ENCODE measurements at places on chromosomes 6 and 20.

- DNase-seq: no peak
These were observed 399.7 kb upstream of the ADGRB3 start for GRCh38 chr6:68235326-68235784.

DNA sequence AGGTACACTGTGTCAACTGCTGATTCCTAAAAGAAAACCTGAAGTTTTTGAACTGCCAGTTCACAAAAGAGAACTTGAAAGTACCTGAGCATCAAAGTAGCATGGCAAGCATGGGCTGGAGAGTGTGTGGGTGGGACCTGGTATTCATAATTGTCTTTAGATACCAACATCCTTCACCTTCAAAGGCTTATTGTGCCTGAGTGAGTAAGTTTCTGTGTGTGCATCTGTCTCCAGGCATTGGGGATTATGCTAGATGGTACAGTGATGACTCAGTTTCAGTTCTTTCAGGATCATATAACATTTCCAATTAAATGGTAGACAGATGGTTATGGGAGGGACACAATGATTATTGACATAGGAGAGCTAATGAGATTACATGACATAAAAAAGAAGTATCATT, 238.5 kb downstream of the ZFAND3 start:
- peak; percentile 3 for DNase-seq

GRCh38 chr6:1310628-1311399, 1.1 kb upstream of the FOXQ1 start:
- no peak for DNase-seq

GRCh38 chr6:68632734-68633133, 2.3 kb upstream of the ADGRB3 start:
- no peak for DNase-seq

- no peak for DNase-seq
These were observed 22.2 kb downstream of the C20orf203 start for GRCh38 chr20:32651537-32651936.

DNA sequence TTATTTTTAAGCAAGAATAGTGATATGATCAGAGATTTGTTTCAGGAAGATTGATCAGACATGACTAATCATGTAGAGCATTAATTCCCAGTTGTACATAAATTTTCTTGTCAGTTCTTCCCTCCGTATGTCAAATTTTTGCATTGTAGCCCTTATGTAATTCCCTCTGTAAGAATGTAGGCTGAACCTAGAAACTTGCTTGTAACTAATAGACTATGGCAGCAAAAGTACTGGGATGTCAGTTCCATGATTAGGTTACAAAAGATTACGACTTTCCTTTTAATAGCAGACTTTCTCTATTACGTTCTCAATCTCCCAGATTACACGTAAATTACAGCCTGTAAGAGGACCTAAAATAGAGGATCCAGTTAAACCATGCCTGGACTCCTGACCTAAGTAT, 79.4 kb upstream of the EPHA7 start:
- DNase-seq: no peak

DNA sequence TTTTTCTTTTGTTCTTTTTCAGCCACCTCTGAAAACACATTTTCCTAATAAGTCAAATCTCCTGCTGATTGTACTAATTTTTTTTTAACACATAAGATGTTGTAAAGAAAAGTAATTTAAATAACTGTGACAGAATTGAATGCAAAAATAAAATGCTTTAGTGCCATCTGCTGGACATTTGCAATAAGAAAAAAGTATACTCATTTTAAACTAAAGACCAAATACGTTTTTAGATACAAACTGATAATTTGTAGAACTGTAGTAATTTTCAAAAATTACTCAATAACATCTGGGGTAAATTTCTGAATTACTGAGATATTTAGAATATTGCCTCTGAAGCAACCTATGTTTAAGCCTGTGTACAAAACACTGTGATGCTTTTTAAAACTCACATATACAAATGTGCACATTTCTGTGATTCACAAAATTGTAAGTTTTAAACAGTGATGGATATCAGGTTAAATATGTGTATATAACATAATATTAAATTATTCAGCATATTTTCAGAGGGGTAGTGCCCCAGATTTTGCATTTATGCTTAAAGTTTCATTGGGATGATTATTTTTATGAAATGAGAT, 198.7 kb downstream of the RIMS1 start:
- no peak for DNase-seq

DNA sequence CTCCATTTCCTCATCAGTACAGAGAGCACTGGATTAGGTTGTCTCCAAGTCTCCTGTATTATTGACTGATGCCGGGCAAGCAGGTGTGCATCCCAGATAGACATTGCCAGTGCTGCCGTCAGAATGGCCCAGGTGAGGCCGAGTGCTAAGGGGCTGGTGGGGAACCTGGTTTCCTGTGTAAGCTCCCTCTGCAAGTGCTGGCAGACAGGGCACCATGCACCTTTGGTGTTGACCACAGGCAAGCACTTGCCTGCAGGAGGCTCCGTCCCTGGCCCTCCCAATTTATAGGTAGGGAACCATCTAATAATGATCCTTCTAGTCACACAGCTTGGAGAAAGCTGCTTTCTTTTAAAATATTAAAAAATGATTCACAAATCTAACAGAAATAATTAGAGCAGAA, 747 bp downstream of the GABRR1 start:
- peak; percentile 22 for DNase-seq

GRCh38 chr6:11711003-11711983, 67.3 kb downstream of the ADTRP start:
- DNase-seq: no peak

DNA sequence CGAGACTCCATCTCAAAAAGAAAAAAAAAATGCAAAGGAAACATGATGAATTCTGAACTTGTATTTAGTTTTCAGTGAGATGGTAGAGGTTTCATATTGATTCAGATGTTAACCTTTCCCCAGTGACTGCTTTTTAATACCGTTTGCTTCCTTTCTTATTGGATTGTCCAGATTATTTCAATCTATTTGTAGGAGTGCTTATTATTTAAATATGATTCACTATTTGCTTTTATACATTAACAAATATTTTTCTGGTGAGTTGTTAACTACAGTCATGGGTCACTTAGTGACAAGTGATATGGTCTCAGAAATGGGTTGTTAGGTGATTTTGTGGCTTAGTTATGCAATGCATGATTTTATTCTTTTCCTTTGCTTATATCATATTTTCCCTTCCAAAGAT, 8.4 kb downstream of the PI3 start:
- no peak for DNase-seq

DNA sequence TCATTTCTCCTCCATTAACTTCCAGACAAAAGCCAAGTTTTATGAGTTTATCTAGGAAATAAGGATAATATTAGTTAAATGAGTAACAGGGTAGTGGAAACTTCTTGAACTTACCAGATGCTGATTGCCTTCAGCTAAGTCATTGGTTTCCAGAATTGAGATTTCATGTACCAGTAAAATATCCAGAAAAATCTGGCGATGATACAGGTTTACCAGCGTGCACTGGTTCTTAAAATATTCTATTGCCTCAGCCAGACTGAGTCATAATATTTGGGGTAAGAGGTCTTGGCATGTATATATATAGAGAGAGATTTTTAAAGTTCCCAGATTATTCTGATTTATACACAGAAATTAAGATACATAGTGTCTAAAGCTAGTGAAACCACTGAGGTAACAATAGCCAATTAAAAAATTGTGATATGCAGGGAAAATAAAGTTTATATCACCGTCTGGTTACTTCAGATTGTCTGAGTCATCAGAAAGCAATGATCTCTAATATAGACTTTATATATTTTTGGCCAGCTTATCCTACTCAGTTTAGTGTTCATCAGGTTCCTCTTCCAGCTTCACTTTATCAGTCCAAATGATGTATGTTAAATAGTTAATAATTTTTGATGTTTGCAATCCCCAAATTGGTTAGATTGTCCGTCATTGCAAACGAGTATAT, 39.5 kb upstream of the SDHAF4 start:
- no peak for DNase-seq

DNA sequence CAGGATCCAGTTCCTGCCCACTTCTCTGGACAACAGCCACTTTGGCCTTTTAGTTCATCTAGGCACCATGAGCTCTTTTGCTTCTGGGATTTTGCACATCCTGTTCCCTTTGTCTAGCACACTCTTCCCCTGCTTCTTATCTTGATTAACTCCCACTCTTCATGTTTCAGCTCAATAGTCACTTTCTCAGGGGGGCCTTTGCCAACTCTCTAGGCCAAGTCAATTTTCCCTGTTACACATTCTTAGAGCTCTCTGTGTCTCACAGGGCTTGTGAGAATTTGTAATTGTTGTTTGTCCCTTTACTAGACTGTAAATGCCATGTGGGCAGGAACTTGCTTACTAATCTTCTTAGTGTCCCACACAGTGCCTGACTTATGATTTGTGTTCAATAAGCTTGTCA, 58.1 kb upstream of the EPB41L1 start:
- no peak for DNase-seq

GRCh38 chr6:136641166-136641565, 90.9 kb upstream of the MAP7 start:
- no peak for DNase-seq

DNA sequence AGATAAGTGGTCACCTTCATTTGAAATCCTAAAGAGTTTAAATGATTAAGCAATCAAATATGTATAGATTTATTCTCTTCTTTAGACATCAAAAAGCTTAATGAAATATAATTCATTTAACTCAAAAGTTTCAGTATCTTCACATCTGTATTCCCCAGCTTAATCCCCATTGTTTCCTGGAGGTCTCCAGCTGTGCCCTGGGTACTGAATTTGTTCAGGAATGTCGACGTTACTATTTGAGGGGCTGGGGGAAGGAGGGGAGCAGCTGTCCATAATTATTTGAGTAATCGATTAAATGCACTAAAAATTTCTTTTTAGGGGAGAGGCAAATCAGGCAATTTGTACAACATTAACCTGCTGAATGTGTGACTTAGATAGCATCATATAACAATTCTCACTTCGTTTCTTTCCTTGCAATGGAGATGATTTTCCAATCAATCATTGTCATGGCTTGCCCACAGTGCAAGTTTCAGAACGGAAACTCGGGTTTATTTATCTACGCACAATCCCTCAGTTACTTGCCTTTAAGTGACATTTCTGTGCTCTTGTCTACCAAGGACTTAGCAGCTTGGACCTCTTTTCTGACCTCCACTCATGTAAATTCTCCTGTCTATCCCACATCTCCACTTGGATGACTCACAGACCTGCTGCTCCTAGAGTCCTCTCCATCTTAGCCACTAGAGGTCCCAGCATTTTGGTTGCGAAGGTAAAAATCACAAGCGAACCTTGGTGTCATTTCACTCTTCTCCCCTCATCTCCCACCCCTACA, 3.9 kb downstream of the DOK5 start:
- no peak for DNase-seq

GRCh38 chr6:139376604-139377218, 2.3 kb upstream of the CITED2 start:
- DNase-seq: no peak

- DNase-seq: no peak
These were observed 646 bp upstream of the CPNE5 start for GRCh38 chr6:36839749-36840431.

DNA sequence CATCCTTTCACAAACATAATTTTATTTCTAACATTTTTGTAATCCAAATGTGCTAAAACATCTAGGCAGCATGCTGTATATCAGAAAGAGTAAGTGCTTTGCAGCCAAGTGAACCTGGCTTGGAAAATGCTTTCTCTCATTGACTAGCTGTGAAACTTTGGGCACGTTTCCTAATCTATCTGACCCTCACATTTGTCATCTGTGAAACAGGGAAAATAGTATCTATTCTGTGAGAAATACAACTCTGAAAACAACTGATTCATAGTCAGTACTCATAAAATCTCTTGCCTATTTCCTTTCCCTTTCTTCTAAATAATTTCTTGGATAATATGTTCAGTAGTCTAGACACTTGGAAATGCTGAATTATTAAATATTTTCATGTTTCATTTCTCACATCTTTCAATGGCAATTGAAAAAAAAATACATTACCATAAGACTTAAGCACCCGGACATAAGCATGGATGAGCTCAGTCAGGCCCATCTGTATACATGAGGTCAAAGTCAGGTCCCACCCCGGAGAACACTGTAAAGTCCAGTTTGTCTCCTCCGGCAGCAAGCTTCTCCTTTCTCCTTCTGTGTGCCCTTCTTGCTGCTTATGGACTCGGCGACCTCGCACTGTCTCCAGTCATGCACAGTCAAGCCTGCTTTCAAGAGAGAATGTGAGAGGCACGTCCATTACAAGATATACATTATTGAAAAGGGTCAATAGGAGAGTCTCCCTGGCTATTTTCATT, 455.0 kb upstream of the SOX4 start:
- DNase-seq: no peak

GRCh38 chr20:49286689-49287551, 9.1 kb upstream of the ZNFX1 start:
- no peak for DNase-seq

GRCh38 chr20:11473983-11474382, 443.7 kb upstream of the BTBD3 start:
- DNase-seq: no peak

- DNase-seq: no peak
These were observed 269.0 kb downstream of the SMOC2 start for GRCh38 chr6:168709991-168710390.

DNA sequence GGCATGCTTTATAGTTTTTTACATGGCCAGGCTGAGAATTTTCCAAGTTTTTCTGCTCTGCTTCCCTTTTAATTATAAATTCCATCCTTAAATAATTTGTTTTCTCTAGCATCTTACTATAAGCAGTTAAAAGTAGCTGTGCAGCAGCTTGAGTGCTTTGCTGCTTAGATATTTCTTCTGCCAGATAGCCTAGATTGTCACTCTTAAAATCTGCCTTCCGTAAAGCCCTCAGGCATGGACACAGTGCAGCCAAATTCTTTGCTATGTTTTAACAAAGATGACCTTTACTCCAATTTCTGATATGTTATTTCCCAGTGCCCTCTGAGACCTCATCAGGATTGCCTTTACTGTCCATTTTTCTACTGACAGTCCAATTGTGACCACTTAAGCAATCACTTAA, 92.6 kb upstream of the SGK1 start:
- no peak for DNase-seq

- no peak for DNase-seq
These were observed 10.3 kb downstream of the ADISSP start for GRCh38 chr20:3757268-3757667.

- no peak for DNase-seq
These were observed 21.6 kb downstream of the SOBP start for GRCh38 chr6:107511511-107511993.

DNA sequence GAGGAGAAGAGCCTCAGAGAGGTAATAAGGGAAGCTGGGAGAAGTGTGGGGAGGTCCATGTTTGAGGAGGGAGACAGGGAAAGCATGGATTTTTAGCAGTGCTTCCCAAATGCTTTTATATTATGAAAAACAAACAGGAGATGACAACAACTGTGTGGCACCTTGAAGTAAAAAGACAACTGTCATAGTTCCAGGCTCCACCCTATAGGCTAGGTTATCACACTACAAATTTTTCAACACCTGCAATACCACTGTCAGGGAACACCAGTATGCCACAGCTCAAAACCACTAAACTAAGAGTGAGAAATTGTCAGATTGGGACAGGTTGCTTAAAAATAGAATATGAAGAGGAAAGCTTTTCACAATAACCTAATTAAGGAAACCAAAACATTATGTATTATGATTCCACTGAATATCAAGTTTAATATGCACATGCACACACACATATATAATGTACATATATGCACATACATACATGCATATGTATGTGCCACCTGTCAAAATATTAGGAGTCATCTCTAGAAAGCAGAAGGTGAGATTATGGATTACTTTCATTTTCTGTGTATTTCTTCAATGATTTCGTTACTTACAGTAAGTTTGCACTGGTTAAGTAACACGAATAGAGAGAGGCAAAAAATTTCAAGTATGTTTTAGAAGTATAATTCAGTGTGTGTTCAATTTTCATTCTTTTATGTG, 261.2 kb downstream of the PTPRK start:
- no peak for DNase-seq

- no peak for DNase-seq
These were observed 43.8 kb upstream of the HIVEP1 start for GRCh38 chr6:11968241-11968806.
